ENCODE measurements at places on chromosomes 7 and 10. TPM values are rescaled to one million over a fixed set of nuclear protein-coding genes. Genes with fewer than 3 reads are reported as not detected.

GRCh38 chr7:106345421-106346166, 60.8 kb upstream of the NAMPT start:
- no peak for DNase-seq

- DNase-seq, result no peak
Observed at GRCh38 chr10:4183761-4184261, 398.8 kb upstream of the KLF6 start.

- DNase-seq, result no peak
Observed at GRCh38 chr10:93515071-93516005, 18.9 kb downstream of the CEP55 start.

GRCh38 chr10:31153692-31154091, 122.0 kb upstream of the ZNF438 start:
- no peak for DNase-seq

GRCh38 chr10:24343686-24344085, 134.7 kb downstream of the KIAA1217 start:
- no peak for DNase-seq

DNA sequence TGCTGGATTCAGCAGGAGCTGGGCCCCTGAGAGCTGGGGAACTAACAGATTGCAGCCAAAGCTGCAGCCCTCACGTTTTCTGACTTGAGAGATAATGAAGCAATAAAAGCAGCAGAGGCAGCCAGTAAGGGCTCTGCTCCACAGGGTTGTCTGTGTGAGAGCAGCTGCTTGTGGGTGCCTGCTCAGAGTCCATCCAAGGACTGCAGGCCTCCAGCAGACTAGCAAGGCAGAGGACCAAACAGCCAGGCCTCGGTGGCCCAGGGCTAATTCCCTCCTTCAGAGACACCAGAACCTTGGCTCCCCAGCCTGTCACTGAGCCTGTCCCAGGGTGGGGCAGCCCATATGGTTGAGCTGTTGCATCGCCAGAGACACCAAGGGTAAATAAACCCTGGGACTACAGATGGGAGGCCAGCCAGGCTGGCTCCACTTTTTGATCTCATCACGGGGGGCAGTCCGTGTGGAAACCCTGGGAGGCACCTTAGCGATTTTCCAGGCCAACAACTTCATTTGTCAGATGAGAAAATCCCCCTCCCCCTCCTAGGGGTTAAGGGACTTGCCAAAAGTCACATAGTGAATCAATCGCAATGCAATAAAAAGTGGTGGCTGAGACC, 229.2 kb downstream of the WDR11 start:
- peak; percentile 30 for DNase-seq

DNA sequence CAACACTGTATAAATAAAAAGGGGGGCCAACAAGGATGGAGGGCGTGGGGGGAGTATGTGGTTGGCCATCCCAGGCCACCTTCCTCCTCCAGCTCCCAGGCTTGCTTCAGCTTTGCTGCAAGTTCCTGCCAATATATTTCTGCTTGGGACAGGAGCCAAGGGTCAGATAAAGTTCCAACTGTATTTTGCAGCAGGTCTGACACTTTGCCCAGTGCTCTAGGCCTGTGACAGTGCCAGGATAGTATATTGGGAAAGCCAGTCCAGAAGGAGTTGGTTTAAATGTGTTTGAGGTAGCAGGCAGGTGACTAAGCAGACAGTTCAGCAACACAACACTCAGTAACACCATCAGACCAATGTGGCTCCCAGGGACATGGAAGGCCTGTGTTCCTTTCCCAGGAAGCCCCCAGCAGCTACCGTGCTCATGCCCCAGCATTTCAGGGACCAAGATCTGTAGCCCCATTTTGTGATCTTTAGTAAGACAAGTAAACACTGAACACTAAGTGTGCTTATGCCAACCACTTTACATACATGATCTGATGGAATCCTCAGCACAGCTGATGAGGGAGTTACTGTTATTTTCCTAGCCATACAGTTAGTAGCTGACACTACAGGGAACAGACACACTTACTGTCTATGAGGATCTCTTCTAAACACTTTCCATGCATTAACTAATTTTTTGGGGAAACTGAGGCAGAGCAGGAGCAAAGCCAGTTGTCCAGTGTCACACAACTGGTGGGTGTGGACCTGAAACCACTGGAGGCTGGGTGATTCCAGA, 38.9 kb downstream of the DNAJB12 start:
- peak; percentile 89 for DNase-seq

DNA sequence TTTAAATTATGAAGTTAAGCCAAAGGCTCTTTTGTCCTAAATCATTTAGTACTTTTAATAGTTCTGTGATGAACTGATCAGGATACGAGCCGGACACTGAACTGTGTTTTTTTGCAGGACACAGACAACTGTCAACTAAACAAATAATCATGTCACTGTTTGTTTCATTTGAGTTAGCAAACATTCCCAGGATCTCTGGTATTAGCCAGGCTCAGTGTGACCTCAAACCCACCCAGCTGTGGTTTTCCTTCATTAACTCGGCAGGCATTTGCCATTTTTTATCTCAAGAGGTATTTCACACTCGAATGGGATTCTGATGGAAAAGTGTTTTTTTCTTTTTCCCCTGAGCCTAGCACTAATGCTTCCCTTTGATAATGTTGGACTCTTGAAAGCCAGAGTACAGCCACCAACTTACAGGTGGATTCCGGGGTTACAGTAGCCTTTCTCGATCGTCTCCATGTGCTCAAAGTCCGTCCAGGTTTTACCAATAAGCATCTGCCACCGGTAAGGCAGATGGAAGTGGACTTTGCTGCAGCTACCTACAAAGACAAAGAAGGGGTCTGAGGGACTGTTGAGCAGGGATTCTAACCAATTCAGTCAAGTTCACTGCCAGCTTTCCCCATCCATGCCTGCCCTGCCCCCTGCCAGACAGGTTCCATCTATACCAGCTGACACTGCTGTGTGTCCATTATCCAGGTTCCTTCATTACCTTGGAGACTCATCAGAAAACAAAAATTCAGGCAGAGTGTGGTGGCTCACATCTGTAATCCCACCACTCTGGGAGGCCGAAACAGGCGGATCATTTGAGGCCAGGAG, 33.4 kb downstream of the ZC3HAV1 start:
- no peak for DNase-seq

GRCh38 chr7:80935991-80936780, 17.3 kb upstream of the SEMA3C start:
- no peak for DNase-seq

GRCh38 chr7:144725070-144725469, 110.8 kb downstream of the TPK1 start:
- DNase-seq, result no peak

DNA sequence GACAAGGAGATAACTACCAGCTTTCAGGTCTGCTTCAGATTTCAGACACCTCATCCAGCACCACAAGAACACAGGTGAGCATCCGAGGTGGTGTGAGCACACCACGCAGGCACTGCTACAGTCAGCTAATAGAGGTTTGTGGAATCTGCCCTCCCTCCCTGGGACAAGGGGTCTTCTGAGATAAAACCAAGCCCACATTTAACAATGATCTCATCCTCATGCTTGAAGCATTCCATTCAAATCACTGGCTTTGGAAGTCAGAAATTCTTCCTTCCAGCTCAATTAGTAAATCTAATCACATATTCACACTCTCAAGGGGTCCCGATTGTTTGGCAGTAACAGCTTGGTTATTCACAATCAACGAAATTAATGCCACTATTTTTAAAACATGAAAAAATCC, 331.4 kb downstream of the ELMO1 start:
- DNase-seq, result no peak

- DNase-seq, result no peak
Observed at GRCh38 chr10:29671968-29672367, 37.2 kb upstream of the SVIL start.

DNA sequence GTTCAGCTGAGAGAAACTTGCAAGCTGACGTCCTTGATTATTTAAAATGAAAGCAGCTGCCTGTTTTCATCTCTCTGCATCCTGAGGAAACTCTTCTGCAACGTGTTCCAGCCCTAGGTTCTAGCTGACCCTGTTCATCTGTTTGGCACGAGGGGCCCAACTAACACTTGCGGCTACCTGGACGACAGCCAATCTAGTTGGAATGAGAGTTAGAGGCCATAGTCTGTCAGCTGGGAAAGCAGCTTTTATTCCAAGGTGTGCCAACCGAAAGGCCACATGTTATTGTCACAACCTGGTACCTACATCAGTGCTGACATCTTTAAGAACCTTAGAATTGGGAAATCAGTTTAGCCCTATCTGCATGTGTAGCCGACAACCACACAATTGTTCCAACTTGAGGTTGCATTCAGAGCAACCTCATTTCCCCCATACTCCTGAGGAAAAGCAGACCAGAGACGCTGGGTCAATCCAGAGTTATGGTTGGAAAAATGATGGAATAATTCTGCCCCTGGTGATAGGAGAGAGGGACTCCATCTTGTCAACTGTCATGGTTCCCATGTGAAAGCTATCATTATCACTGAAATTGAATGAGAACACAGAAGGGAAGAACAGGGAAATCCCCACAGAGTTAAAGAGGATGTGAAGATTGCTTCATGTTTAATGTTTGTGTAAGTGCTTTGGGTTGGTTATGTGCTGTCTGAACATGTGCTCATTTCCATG, 121.6 kb downstream of the EGFR start:
- no peak for DNase-seq

DNA sequence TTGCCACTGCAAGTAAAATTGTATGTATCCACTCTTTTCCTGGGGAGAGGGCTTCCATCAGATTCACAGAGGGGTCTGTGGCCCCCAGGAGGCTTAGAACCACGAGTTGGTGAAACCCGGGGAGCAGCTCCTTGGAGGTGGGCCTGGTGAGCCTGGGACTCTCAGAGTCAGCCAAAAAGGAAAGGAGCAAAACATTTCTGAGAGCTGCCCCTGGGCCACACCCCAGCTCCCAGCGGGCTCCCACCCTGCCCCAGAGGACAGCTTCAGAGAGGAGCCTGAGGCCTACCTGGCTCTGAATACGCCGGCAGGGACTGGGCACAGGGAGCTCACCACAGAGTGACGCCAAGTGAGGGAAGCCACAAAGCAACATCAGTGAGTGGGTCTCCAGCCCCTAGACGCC, 56.9 kb downstream of the SH3PXD2A start:
- no peak for DNase-seq

- no peak for DNase-seq
Observed at GRCh38 chr7:157609516-157609915, 272.7 kb downstream of the DNAJB6 start.

GRCh38 chr10:5977471-5978229, at the start of gene IL15RA:
TSS of gene IL15RA (minus strand) at chr10:5977543. CDS start at chr10:5977492, 51 bp downstream.
- peak; percentile 78 for DNase-seq

GRCh38 chr10:89710753-89711152, 9.4 kb downstream of the KIF20B start:
- DNase-seq, result no peak

- DNase-seq, result peak; percentile 60
Observed at GRCh38 chr10:30529373-30529998, 95.5 kb downstream of the MAP3K8 start.

DNA sequence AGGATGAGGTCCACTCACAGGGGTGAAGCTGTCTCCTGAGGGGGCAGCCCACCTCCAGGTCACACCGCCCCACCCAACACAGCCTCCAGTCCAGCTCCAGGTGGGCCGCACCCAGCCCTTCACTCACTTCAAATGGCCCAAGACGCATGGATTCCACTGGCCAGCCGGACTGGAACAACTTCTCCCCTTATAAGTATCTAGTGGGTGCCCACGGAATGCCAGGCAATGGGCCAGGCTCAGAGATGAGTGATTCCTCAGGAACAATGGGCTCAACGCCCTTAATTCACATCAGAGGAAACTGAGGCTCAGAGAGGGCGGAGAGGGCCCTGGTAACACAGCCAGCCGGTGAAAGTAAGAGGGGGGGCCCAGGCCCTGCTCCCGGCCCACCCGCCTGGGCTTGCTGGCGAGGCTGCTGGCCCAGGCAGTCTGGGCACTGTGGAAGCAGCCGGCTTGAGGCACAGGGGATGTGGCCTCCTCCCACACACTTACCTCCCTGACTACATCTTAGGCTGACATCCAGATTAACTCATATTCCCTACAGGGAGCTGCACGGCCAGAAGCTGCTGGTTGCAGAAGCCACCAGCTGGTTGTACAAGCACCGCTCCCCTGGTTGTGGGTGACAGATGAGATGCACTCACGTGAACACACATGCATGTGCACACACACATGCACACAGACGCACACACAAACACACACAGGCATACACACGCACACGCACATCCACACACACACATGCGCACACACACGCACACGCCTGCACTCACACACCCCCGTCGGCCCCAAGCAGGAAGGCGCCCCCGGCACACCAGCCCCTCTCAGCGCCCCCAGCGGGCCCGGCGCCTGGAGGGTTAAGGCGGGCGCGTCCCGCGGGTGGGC, 1.0 kb upstream of the FAM20C start:
- peak; percentile 39 for DNase-seq

The RPEL1 gene
- total RNA-seq, result not detected
